ENCODE measurements at places on chromosomes 5 and 9.
A peak's percentile ranks its signal among the peaks of the same experiment; 100 is the strongest.

GRCh38 chr5:141850244-141850768, 27.9 kb downstream of the PCDH1 start:
- DNase-seq, result peak; percentile 6

- no peak for DNase-seq
These were observed 281.4 kb downstream of the CWC27 start for GRCh38 chr5:65050140-65050539.

- no peak for DNase-seq
These were observed 73.2 kb downstream of the MAT2B start for GRCh38 chr5:163578652-163579051.

- DNase-seq, result no peak
These were observed 83.9 kb downstream of the SPOCK1 start for GRCh38 chr5:137415231-137415681.

- no peak for DNase-seq
These were observed 236.9 kb downstream of the GOLPH3 start for GRCh38 chr5:31937226-31937625.

DNA sequence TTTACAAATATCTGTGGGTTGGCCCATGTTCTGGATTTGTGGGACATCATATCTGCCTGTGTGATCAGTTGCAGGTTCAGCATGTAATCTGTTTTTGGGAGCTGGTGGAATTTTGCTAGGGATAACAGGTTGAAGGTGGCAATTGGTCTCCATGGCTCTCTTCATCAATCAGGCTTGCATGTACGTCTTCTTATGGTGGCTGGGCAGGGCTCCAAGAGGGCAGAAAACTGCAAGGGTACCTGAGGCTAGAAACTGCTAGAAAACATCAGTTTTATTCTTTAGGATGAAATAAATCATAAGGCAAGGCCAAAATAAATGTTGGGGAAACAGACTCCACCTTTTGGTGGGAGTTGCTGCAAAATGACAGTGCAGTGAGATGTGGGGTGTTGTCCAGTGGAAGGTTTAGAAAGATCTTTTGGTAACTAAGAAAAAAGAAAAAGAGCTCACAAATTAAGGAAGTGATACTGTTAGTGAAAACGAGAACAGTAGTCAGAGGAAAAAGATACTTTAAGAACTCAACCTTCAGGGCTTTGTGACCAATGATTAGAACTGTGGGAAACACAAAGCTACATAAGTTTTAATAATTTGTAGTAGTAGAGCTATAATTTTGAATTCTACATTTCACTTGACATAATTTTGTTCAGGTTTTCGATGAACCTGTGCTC, 300.7 kb upstream of the IZUMO3 start:
- no peak for DNase-seq

DNA sequence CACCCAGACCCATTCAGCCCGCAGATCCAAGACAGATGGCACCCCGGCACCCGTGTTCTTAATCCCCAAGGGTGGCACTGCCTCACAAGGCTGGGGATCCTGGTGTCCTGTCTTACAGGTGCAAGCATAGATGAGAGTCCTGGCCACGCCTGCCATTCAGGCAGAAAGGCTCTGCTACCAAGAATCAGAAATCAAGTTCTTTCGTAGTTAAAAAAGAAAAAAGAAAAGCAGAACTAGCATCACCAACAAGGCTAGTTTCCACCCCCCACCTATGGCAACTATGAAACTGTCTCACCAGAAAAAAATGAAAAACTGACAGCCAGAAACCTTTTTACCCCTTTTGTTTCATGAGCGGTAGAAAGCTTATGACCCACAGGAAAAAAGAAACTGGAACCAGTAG, 170.4 kb downstream of the SYK start:
- no peak for DNase-seq

DNA sequence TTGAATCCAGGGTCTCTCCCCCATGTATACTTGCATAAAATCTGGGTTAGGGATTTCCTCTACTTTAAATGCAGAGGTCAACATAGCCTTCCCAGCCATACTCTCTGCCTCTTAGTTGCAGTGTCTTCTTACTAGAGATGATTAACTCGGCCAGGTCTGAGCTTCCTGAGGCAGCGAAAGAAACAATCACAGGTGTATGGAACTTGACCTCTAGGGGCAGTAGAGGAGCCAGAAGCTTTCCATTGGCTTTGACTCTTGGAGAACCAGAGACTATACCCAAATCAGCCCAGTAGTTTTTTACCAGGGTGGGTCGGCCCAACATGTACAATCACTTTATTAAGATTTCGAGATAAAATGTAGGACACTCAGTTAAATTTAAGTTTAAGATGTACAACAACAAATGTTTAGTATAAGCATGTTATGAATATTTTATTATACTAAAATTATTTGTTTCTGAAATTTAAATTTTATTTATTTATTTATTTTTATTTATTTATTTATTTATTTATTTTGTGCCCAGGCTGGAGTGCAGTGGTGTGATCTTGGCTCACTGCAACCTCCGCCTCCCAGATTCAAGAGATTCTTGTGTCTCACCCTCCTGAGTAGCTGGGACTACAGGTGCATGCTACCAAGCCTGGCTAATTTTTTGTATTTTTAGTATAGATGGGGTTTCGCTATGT, 48.0 kb upstream of the DMRT3 start:
- DNase-seq, result no peak

- no peak for DNase-seq
These were observed 9.1 kb upstream of the ANKH start for GRCh38 chr5:14880688-14881087.

DNA sequence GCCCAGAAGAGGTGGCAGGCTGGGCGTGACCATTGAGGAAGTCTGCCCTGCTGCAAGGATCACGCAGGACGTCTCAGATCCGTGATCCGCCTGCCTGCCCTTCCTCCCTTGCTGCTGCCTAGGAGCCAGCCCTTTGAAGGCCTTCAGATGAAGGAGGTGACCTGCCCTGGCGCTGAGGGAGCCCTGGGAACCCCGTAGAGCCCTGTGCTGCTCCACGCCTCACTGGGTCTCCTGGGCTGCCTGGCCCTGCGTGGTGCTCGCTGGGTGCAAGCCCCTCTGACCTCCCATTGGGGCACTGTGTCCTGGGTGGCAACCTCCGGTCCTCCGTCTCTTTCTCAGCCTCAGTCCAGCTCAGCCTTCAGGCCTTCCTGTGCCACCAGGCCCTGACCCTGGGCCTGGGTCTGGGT, 295.3 kb upstream of the IRX4 start:
- DNase-seq, result no peak

- peak; percentile 1 for DNase-seq
These were observed 312.5 kb downstream of the PSAT1 start for GRCh38 chr9:78609450-78609849.

DNA sequence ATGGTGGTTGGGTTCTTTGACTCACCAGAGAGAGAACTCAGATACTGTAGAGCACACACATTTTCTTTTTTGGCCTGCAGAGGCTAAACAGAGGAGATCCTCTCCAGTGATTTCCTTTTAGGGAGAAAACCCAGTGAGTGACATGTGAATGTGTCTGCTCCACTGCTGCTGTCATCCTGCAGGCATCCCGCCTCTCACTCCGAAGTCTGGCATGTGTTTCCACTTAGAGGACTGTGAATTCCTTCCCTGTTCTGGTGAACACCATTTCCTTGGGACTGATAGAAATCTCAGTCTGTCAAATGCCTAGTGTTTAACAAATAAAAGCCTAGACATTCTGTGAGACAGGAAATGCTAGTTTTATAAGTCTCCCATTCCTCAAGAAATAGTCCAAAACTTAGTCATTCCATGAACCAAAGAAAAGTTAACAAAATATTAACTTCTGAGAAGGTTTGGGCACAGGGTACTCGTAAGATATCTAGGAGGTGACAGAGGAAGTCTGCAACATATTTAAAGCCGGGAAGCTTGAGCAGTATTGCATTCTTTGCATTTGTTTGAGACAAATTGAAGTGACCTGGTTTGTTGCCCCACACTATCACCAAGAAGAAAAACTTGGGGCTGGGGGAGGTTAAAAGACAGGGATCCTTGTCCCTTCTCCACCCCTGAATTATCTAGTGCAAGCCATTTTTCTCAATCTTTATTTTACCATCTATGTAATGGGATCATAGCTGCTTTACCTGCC, 74.9 kb upstream of the NIPAL4 start:
- no peak for DNase-seq

DNA sequence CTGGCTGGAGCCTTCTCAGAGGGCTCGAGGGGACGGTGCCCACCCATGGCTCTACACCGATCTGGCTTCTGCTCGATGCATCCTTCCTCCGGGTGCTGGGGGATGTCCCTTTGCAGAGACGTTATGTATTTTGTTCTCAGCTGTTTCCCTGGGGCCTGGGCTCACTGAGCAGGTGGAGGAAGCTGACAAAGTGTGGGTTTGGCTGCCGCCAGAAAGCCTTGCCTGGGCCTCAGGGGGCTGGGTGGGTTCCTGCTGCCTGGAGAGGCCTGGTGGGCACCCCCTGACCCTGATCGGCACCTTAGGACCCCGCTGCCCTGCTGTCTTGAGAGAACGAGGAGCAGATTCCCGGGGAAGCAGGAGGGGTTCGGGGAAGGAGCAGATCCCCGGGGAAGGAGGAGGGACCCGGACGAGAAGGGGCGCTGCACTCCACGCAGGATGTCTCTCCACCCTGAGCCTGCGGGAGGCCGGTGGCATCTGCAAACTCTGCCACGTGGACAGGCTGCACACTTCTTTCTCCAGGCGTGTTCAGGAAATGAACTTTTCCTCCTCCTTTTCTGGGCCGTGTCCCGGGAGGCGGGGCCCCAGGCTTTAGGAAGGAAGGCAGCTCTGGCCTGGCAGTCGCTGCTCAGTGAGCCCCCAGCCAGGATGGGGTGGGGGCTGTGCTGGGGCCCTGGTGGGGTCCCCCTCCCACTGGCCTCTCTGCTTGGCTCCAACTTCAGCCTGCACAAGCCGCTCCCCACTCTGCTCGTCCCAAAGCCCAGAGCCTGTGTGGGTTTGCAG, 148.9 kb downstream of the RXRA start:
- DNase-seq, result no peak

GRCh38 chr5:59069438-59070079, 486.7 kb downstream of the RAB3C start:
- no peak for DNase-seq

DNA sequence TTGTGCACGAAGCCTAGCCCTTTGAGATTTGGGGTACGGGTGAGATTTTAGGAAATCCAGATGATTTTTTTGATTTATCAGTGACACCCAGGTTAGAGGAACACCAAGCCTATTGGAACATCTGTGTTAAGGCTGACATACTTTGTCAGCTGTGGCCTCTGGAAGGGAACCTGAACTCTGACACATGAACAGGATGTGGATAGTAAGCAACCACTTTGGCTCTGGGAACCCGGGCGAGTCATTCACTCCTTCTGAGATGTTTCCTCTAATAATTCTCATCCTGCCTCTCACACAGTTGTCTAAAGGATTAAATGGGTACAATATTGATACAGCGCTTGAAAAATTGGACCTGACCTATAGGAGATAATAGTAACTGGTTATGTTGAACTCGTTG, 67.8 kb downstream of the FGF1 start:
- DNase-seq, result no peak

- no peak for DNase-seq
These were observed 8.9 kb downstream of the RABGAP1 start for GRCh38 chr9:122949696-122950095.

DNA sequence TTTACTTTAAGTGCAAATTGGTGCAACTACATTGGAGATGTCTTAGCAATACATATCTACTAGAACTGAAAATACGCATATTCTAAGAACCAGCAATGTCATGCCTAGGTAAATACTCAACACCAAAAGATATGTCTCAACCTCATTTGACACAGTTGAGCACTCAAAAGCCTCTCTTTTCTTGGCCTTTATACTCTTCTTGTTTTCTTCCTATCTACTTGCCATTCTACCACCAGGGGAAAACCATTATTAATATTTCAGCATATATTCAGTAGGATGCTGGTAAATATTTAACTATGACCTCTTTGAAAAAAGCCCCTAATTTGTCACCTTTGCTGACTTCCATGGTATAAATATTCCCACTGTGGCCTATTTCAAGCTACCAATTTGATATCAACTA, 443.8 kb downstream of the LRRC70 start:
- DNase-seq, result no peak

DNA sequence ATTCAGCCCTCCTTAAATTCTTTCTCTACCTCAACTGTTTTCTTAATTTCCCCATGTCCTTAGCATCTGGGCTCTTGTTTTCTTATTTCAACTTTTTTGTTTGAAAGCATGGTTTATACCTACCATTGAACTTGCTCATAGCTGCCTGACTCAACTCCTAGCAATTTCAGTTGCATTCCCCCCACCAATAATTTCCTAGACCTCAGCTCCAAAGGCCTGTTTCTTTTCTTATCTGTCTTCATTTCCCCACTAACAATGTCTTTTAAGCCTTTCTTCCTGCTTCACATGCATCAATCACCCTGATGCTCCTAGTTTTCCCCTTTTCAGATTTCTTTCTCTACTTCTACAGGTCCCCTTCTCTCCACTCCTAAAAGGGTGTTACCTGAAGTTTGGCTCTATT, 129.7 kb upstream of the PDE4D start:
- no peak for DNase-seq

DNA sequence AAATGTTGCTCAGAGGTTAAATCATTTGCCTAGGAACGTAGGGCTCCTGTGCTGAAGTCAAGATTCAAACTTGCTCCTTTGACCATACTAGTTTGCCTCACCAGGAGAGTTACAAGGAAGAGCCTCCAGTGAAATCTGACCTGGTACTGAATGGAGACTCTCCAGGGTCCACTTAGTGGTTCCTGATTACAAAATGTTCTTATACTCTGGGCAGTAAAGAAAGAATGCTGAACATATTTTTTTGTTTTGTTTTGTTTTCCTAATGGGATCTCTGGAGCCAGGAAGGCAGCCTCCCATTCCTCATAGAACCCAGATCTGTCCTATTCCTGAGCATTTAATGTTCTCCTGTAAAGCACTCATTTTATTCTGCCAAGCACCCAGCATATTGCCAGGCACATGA, 256.5 kb upstream of the CLINT1 start:
- DNase-seq, result no peak

GRCh38 chr5:146796144-146796543, 82.4 kb downstream of the PPP2R2B start:
- DNase-seq, result no peak

DNA sequence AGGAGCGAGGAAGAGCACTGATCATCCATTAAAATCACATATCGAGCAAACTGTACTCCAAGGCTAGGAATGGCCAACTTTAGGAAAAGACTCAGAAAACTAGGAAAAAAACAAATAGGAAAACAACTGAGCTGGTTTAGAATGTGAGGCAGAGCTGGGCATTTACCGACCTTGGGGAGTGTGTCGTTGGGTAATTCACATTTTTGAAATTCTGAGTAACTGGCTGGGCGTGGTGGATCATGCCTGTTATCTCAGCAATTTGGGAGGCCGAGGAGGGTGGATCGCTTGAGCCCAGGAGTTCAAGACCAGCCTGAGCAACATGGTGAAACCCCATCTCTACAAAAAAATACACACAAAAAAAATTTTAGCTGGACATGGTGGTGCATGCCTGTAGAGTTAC, 70.1 kb downstream of the ZFAND5 start:
- no peak for DNase-seq

Data from DMS79 treated with DMSO at 0.1 percent for 48 hours (cell line).